ENCODE measurements at places on chromosomes 4 and X.
A peak's percentile ranks its signal among the peaks of the same experiment; 100 is the strongest.

DNA sequence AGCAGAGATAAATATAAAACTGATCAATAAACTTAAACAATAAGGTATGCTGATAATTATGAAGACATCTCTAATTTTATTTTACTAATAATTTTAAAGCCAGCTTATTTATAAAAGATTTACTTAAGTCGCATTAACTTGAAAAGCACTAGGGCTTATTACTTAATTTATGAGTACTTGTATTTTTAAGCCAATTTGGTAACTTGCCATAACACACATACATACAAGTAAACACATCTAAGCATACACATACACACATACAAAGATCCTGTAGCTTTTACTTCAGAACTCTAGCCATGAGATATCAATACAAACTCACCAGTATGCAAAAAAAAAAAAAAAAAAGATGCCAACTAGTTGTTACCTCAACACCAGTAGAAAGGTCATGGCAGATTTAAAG, 10.0 kb upstream of the GPR78 start:
- DNase-seq: no peak

- DNase-seq: no peak
These were observed 8.9 kb upstream of the CDKL2 start for GRCh38 chr4:75639124-75639695.

DNA sequence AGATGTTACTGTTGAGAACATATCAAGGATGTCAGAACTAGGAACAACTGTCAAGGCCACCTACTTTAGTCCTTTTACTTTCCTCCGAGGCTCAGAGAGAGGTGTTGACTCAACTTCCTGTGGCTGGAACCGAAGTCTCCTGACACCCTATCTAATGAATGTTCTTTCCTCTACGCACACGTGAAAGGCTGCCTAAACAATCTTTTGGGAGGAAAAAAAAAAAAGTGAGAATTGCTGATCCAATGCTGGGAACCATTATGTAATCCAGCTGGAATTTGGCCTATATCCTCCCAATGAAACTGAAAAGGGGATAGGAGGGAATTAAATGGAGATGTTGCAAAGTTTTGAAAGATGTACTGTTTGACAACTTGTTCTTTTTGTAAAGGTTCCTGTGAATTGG, 8.3 kb upstream of the MAP7D3 start:
- no peak for DNase-seq

DNA sequence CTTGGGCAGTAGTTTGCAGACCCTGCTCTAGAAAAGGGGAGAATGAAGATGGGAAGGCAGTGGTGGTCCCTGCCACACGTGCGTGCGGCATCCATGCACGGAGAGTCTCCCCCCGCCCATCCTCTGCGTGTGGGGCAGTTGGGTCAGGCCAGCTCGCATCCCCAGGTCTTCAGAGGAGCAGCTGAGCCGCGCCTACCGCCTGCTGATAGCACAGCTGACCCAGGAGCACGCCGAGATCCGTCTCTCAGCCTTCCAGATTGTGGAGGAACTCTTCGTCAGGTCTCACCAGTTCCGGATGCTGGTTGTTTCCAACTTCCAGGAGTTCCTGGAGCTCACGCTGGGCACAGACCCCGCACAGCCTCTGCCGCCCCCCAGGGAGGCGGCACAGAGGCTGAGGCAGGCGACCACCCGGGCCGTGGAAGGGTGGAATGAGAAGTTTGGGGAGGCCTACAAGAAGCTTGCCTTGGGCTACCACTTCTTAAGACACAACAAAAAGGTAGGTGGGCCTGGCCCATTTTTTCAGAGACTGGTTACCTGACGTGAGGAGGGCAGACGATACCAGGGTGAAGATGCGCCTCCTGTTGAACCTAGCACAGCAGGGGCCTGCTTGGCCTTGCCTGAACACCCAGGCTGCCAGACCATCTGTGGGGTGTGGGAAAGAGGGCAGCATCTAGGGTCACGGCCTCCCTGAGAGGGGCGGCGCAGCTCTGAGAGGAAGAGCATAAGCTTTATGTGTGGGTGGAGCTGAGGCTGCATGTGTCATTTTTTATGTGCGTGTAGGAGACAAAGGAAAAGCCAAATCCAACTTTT, 2.6 kb downstream of the UVSSA start:
- no peak for DNase-seq

GRCh38 chrX:125131164-125131563, 188.5 kb upstream of the TEX13C start:
- no peak for DNase-seq

GRCh38 chr4:152605641-152606335, 69.9 kb upstream of the FBXW7 start:
- DNase-seq: peak; percentile 35

DNA sequence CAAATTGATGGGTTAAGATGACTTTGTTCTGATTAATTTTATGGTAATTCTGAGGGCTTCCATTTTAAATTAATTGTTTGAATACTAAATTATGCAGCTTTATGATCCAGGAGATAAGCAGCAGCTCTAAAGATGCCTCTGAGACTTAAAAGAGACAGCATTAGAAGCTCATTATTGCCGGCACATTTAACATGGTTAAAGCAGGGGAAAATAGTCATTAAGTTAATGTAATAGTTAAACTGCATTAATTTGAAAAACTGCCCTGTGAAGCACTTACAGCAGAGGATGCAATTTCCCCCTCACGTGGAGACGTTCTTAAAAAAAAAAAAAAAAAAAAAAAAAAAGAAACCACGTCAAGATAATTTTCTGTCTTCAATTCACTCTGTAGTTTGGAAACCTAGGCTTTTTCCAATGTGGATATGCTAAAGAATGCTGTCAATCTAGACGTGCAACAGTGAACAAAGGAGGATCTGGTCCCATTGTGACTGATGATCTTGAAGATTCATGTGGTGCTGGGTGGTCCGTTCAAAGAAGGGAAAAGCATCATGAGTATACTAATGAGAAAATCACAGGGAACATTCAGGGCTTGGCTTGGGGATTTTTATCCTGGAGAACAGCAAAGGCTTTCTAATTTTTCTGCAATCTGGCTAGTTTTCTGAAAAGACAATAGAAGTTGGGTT, 440.6 kb upstream of the HS3ST1 start:
- DNase-seq: no peak

DNA sequence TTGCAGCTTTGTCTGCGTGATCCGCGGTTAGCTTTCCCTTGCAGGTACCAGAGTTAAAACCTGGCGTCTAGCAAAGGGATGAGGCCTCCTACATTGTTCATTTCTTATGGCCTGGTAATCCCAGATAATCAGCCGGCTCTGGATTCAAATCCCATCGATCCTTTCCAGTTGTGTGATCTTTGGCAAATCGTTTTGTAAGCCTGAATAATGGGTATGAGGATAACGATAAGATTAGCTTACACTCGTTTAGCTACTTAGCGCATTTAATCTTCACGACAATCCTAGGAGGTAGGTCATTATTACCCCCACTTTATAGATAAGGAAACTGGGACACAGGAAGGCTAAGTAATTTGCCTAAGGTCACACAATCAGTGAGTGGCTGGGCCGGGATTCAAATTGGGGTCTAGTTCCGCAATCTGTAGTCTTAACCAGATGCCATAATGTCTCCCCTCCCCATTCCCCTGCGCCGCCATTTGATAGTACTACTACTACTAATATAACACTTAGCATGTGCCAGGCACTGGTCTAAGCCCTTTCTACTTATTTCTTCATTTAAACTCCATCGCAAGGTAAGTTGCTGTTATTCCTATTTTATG, 1.7 kb upstream of the UBA1 start:
- no peak for DNase-seq

- no peak for DNase-seq
These were observed 670.7 kb downstream of the PCDH7 start for GRCh38 chr4:31390849-31391248.

GRCh38 chrX:118189628-118190027, 73.0 kb upstream of the KLHL13 start:
- no peak for DNase-seq

DNA sequence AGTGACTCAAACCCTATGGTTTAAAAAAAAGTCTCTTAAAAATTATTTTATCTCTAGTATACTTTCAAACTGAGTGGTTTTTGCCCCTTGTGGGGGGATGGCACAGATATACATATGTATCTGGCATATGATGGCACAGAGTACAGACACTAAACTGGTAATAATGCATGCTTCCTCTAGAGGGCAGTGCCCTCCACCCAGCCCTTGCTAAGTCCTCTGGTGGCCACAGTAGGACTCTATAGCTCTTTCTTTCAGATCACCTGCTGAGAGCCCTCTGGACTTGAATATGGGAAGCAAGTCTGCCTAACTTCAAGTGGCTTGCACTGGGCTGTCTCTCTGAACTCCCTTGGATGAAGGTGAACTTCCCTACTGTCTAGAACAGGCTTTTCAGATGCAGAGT, 66.3 kb downstream of the TSPAN7 start:
- DNase-seq: no peak

- no peak for DNase-seq
These were observed 21.6 kb downstream of the TEC start for GRCh38 chr4:48247878-48248558.

GRCh38 chrX:34270434-34270833, 138.3 kb upstream of the FAM47A start:
- DNase-seq: peak; percentile 2

GRCh38 chr4:181838253-181838652, 404.9 kb upstream of the TENM3 start:
- DNase-seq: no peak

GRCh38 chrX:10041383-10041782, 74.2 kb downstream of the CLDN34 start:
- DNase-seq: no peak

DNA sequence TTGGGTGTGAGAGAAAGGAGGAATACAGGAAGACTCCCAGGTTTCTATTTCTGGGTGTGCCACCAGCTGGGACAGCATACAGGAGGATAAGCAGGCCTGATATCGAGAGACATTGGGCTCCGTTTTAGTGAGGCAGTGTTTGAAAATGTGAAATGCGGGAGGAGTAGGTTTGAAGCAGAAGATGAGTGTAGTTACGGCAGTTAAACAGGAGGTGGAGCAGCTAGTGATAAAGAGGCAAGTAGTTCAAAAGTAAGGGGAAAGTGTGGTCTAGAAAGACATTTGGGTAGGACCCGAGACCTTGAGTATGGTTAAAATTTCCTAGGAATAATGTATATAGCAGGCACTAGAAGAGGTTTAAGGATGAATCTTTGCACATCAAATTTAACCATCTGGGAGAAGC, 42.4 kb downstream of the DCUN1D4 start:
- DNase-seq: no peak

DNA sequence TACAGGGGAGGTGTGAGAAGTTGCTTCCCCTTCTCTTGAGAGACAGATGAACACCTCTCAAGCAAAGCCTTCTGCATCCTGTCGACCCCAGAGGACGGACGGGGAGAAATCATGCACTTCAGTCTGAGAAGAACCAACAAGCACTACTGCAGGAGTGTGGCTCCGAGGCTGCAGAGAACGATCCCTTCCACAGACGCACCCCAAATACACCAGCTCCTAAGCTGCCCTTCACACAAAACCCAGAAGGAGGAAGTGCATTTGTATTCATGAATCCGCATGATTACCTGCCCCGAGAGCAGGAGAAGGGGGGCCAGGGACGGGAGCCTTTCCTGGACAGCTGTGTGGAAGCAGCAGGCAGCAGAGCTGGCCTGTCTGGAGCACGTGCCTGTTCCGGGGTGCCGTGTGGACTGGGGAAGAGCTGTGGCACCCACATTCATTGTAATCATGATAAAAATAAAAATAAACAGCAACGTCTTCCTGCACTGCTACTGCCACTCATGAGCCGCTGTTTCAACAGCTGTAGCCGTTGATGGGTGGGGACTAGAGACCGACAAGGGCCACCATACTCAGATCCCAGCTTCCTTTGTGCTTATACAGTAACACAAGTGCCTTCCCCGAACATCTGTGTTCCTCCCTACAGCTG, 42.9 kb downstream of the ACSL1 start:
- DNase-seq: no peak

GRCh38 chr4:139367421-139368090, 65.3 kb upstream of the NDUFC1 start:
- no peak for DNase-seq

DNA sequence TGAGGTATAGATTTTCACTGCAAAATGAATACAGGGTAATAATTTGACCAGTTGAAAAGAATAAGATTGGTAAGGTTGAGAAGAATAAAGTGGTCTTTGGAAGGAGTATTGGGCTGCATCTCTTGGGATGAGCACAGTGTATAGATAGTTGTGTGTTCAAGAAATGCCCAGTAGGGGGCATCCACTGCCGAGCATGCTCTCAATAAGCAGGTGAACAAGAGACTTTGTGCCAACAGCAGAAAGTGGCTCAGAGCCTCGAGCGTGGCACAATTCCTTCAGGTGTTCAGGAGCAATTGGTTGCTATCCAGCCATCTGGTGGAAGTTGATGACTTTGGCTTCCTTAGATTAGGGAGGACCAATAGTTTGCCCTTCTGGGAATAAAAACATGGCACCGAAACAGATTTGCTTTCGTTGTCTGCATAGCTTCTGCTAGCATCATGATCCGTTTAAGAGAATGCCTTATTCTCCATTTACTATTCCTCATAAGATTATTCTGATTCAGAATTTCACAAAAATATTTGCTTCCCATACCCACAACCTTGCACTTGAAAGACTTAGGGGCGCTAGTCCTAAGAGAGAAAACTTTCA, 258.1 kb upstream of the NEIL3 start:
- no peak for DNase-seq

GRCh38 chr4:180828455-180829018, 1414.7 kb upstream of the TENM3 start:
- DNase-seq: peak; percentile 80

- no peak for DNase-seq
These were observed 22.2 kb downstream of the IQCM start for GRCh38 chr4:149793459-149793858.

GRCh38 chrX:38612281-38612680, 50.9 kb downstream of the TSPAN7 start:
- no peak for DNase-seq

DNA sequence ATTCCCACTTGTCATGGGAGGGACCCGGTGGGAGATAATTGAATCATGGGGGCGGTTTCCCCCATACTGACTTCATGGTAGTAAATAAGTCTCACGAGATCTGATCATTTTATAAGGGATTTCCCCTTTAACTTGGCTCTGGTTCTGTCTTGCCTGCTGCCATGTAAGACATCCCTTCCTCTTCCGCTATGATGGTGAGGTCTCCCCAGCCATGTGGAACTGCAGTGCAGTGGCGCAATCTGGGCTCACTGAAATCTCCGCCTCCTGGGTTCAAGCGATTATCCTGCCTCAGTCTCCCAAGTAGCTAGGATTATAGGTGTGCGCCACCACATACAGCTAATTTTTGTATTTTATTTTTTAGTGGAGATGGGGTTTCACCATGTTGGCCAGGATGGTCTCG, 2.9 kb downstream of the HPGDS start:
- peak; percentile 21 for DNase-seq

DNA sequence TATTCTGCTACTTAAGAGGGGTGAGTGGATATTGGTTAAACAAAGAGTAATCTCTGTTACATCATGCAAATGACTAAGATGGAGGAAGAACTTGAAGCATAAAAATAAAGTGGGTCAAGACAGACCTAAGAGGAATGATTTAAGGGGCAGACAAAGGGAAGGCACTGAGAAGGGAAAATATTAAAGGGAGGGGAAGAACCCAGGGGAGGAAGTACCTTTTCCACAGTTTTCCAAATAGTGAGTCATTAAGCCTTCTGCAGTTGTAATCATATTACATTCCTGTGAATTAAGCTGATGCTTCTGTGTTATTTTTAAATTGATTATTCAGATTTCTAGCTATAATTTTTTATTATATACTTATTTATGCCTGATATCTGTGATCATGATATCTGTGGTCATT, 253.3 kb downstream of the CENPC start:
- DNase-seq: no peak

- no peak for DNase-seq
These were observed 150.7 kb upstream of the SLC7A11 start for GRCh38 chr4:138392751-138393308.

- no peak for DNase-seq
These were observed 93.2 kb upstream of the AP1S2 start for GRCh38 chrX:15947648-15948317.

GRCh38 chr4:168685136-168685809, 188.4 kb downstream of the PALLD start:
- no peak for DNase-seq

All from Ammon's horn (tissue), 1 donor.